NCI-H1092 treated with DMSO at 0.1 percent for 48 hours (cell line): ENCODE measurements at places on chromosomes 6 and 20.

DNA sequence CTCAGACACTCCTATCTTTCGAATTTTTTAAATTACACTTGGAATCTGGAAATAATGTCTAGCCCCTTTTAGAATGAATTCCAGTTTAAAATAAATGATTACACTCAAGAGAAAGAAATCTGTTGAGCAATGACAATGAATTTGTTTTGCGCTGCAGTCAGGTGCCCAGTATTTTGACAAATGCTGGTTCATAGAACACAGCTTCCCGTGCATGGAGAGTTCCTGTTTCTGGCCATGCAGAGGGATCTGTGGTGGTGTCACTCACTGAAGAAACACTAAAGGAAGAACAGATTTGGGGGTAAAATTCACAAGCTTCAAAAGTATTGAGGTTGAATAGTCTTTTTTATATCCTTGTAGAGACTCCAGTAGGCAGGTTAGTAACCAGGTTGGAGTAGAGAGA, 113.4 kb upstream of the CEP85L start:
- DNase-seq, result no peak

DNA sequence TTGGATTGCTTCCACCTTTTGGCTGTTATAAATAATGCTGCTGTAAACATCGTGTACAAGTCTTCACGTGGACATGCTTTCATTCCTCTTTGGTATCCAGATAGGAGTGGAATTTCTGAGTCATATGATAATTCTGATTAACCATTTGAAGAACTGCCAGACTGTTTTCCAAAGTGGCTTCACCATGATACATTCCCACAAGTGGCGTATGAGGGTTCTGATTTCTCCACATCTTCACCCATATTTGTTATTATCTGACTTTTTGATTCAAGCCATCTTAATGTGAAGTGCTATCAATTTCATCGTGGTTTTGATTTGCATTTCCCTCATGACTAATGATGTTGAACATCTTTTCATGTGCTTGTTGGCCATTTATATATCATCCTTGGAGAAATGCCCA, 2.9 kb upstream of the SNRPB start:
- DNase-seq, result no peak

DNA sequence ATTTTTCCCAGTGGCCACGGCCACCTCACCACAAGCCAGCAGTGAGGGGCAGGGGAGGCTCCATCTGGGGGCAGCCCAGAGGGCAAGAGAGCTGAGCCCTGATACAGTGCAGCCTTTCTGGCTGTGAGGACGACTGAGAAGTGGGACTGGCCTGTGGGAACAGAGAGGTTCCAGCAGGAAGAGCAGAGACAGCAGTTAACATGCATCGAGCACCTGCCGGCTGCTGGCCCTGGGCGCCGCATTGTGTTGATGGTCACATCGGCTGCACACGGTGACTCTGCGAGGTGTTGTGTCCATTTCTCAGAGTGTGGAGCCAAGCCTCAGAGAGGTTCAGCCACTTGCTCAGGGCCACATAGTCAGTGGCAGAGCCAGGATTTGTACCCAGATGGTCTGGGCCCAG, 9.8 kb downstream of the FOXS1 start:
- DNase-seq, result no peak

GRCh38 chr6:20569000-20569610, 34.8 kb downstream of the CDKAL1 start:
- no peak for DNase-seq

- no peak for DNase-seq
Measured at GRCh38 chr20:43458422-43458924, 777 bp downstream of the SRSF6 start.
